ENCODE measurements at places on chromosomes 6 and 20.

DNA sequence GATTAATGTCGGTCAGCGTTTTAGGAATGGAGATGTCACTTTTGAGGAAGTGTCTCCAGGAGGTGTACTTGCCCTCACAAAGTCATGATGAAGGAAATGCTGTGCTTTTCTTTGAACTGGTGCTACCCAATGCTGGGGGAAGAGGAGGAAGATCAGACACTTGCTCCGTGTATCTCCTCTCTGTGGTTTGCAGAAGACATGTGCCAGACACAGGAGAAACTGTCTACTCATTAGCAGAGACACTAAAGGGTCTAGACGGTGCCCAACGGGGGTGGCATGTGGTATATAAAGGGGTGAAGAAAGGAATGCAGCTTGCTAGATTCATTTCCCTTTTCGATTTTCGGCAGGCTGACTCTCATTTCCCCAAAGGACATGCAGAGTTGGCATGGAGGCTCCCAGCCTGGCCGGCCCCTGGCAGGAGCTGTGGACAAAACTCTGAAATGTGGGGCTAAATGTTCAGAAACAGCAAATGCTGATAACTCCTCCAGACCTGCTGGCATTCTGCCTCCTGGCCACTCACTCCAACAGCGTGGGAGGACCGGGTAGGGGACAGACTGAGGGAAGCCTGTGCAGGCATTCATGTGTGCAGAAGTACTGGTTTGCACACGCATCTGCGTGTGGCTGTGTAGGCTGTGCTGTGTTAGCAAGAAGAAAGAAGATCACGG is 59.6 kb upstream of the QKI start:
- DNase-seq: no peak

- no peak for DNase-seq
Observed at GRCh38 chr20:36593347-36593929, 12.1 kb upstream of the RAB5IF start.

- no peak for DNase-seq
Observed at GRCh38 chr6:44256775-44257024, 628 bp downstream of the SLC35B2 start.

GRCh38 chr20:8033151-8033841 is 13.7 kb upstream of the TMX4 start:
- no peak for DNase-seq

DNA sequence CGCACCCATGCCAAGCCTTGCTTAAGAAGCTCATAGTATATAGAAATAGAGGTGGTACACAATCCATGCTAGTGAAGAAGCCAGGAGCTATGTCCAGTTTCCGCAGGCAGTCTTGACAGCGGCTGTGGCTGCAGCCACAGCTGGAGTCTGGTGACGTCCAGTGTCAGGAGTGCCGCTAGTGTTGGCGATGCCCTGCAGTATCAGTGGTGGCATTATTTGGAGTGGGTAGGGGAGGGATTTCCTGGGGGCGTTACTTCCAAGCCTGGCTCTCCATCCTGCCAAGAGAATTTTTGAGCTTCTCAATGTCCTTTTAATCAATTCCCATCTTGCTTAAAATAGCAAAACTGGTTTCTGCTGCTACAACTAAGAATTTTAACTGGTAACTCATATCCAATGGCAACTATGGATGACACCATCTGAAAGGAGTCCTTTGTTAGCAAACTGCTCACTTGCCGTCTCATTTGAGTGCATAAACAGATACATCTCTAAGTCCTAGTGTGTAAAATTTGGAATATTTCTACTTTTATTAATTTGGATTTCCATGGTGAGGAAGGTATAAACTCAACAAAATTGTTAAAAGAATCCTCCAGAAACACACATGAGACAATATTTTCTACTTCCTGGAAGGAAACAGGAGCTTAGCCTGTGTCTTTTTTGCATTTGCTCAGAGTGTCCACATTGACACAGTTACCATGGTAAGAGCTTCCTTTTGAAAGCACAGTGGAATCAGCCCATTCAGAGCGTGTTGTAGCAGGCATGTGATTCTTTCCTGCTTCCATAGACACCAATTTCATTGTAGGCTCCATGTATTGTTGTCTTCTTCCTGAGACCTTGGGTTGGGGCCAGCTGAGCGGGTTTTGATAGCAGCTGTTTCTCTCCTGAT is 44.6 kb upstream of the PXDC1 start:
- no peak for DNase-seq

- no peak for DNase-seq
Observed at GRCh38 chr6:114521926-114522325, 179.1 kb upstream of the HS3ST5 start.

DNA sequence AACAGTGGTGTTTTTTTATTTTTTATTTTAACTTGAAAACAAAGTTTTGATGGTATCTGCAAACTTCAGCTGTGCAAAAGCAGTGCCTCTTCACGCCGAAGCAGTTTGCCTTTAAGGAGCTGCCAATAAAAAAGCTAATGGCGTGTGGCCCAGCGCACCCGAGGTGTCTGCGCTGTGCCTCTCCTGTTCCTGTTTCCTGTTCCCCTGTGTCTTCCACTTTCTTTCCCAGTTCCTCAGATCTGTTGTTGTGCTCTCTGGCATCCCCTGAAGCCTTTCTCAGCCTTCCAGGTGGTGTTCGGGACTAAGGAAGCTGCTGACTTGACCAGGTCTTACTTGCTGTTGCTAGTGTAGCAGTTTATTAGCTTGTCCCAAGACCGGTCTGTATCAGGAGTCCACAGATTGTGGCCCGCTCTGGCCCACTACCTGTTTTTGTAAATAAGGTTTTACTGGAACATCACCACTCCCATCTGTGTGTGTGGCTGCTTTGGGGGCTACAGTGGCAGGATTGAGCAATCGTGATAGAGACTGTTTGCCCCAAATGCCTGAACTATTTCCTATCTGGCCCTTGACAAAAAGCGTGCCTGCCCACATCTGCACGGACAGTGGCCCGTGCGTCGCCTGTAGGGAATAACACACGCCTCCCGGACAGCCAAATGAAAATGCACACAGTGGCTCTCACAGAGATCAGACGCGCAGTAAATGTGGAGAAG is 178.3 kb downstream of the TMEM242 start:
- DNase-seq: no peak

DNA sequence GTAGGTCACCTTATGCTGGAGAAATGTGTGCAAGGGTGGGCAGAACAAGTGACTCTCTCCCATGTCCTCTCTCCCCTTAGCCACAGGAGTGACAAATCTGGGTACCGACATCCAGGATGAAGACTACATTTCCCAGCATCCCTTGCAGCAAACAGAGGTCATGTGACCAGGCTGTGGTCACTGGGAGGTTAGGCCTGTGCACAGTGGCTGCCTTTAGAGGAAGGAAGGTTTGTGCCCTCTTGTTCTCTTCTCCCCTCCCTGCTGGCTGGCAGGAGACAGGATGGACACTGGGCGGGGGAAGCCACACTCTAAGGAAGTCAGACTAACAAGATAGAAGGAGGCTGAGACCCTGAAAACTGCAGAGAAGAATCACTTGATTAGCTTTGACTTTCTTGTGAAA is 360.2 kb downstream of the PREX1 start:
- peak; percentile 34 for DNase-seq

- no peak for DNase-seq
Observed at GRCh38 chr20:46789339-46790028, 80.0 kb downstream of the SLC2A10 start.

DNA sequence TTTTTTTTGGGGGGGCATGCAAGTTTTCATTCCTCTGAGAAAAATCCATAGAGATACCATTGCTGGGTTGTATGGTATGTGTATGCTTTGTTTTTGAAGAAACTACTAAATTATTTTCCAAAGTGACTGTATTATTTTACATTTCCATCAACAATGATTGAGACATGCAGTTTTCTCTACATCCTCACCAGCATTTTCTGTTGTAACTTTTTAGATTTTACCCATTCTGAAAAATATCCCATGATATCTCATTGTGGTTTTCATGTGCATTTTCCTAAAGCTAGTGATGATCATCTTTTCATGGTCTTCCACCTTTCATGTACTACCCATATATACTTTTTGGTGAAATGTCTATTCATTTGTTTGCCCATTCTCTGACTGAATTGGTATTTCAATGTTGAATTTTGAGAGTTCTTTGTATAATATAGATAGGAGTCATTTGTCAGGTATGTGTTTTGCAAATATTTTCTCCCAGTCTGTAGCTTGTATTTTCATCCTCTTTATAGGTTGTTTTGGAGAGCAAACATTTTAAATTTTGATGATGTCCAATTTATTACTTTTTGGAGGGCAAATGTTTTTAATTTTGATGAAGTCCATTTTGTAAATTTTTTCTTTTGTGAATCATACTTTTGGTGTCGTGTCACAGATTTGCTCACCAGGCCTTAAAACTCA is 827.5 kb upstream of the CITED2 start:
- no peak for DNase-seq

DNA sequence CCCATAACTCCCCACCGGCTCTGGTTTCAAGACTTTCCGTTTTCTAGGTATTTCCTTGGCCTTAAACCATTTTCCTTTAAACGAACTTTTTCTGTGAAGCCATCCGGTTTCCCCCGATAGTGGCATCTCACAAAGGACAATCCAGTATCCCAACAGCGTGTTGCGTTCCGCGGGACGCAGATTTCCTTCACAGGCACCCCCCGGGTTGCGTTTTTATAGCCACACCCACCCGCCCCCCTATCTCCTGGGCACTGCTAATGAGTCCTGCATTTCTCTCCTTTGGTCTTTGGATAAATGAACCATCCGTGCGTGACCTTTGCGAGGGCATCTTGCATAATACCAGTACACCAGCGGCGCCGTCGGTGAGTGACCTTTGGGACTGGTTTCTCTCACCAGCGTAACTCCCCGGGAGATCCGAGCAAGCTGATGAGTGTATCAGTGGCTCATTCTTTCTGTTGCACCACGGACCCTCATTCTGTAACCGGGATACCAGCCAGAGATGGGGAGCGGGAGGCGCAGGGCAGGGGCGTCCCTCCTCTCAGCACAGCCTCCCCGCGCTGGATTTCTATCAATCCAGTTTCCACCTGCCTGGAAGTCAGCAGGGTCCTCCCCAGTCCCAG is 586 bp upstream of the NQO2 start:
- peak; percentile 60 for DNase-seq

- no peak for DNase-seq
Observed at GRCh38 chr6:139708337-139709199, 334.1 kb upstream of the CITED2 start.

DNA sequence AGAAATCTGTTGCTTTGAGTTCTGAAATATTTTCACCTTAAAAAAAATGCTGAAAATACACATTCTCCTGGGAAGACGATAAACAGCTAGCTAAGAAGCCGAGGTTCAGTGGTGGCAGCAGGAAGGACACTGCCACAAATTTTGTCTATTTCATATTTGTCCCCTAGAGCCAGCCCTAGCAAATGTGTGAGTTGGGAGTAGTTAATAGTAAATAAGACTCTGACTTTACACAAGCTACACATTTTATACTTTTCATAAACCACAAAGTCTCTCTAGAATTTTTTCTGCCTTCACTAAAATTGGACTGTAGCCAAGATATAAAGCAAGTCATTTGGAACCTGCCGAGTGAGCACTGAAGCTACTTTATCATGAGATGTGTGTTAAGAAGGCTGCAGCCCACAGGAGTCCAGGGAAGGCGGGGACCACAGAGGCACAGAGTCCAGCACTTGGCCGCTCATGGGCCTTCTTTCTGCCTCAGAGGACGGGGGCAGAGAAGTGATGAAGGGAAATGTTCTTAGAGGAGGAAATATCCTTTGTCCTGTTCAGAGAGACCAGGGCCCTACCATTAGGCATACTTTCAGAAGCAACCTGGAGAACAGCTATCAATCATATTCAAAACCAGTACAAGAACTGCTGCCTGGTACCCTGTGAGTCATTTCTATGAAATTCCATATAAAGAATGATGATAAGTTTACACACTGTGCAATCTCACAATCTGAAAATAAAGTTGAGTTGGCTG is 241.7 kb upstream of the TAB2 start:
- DNase-seq: no peak

DNA sequence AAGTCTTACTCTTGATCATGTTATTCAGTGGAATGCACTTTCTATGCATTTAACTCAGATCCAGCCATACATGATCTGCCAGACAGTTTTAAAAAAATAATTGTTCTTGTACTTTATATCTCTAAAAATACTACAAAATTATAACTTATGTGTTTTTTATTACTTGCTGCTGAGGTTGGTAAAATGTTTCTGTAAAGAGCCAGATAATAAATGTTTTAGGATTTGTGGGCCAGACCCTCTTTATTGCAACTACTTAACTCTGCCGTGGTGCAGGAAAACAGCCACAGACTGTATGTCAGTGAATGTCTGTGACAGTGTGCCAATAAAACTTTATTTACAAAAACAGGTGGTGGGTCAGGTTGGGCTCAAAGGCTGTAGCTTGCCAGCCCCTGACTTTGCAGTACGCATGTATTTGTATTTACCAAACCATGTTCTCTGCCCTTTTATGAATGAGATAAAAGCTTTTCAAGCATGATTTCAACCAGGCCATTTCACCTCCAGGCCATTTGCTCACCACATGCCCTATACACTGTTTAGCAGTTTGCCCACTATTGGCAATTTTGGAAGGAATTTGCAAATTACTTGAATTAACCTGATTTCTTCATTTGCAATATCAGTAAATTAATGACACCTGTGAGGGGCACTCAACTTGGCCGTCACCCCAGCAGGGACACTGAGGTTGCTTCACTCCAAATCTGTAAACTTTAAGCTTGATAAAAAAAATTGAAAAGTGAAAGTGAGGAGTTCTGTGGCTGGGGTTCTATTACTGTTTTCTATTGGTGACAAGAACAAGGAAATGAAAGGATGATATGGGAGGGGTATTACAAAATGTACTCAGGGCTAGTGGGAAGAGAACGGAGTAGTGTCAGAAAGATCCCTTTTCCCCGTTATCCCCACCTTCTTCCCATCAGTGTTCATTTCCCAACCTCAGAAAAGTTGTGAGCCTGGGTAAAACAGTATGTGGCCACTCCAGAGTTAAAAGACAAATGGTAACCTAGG is 133.4 kb downstream of the CEBPB start:
- no peak for DNase-seq

Data from NK-92 treated with Interleukin-12 subunit alpha and Interleukin-12 subunit beta, amount 100 ng/mL, for 24 hours (cell line).